ENCODE measurements at places on chromosomes 3 and 15.

- DNase-seq = no peak
Observed at GRCh38 chr15:36426691-36427090, 152.7 kb upstream of the CDIN1 start.

DNA sequence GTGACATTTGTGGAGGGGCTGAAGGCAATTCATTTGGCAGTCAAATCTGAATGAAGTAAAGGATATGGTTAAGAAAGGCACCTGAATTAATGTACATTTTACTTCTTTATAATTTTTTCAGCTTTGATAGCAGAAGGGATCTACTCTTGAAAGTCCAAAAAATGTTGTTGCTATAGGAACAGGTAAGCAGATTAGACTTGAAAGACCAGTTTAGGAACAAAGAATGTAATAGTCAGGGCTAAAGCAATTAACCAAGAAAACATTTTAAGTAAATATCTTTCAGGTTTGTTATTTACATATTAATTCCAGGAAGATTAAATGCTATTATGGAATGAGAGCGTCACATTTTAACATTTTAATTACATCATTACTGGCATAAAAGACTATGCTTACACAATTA, 1.1 kb downstream of the ATP13A4 start:
- no peak for DNase-seq

DNA sequence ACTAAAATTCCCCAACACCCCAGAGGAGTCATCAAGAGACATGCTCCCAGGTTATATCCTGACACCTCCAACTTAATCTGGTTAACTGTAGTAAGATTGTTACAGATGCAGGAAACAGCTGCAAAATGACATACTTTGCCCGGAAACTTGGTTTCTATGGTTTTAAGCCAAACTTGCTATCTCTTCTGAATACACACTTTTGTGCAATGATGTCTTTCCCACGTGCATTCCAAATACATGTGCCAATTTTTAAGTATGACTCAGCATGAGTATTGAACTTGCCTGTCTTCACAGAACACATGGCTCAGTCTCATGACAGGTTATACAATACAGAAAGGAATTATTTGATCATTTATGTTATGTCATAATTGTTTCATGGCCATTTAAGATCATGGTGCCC, 207.0 kb upstream of the DCBLD2 start:
- DNase-seq = no peak

DNA sequence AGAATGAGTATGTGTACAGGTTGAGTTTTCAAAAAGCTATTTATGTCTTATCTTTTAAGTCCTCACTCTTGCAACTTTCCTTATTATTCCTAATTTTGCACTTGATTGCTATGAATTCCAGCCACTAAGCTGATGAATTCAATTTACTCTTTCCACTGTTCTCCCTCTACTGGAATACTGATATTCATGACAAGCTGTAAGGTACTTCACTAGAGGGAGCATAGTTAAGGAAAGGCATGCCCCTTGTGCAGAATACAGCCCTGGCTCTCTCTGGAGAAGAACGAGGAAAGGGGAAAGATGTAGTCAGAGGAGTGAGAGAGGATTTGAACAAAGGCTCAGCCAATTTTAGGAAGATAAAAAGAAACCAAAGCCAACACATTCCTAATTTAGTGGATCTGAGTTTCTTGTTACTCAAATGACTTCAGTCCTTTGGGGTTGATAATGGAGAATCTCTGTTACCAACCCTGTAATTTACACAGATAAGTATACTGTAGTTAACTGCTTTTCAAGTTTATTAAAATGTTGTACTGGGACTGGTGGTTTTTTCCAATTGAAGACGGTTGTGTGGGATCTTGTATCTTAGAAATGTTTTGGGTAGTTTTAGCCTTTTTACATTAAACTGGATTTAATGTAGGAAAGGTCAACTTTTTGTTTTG, 4.0 kb downstream of the SCAANT1 start:
- no peak for DNase-seq

- DNase-seq = no peak
Observed at GRCh38 chr3:195475614-195476013, 32.8 kb upstream of the ACAP2 start.

- DNase-seq = no peak
Observed at GRCh38 chr3:43238801-43239200, 47.5 kb upstream of the SNRK start.

GRCh38 chr3:50971487-50971924, 296.8 kb downstream of the DOCK3 start:
- DNase-seq = peak; percentile 72

- DNase-seq = no peak
Observed at GRCh38 chr3:126684218-126684751, 19.8 kb upstream of the CHCHD6 start.

GRCh38 chr15:91769894-91770293, 83.6 kb upstream of the SLCO3A1 start:
- DNase-seq = no peak
